Spinal cord (tissue), 10 donors: ENCODE measurements at places on chromosomes 11 and 22. TPM values are rescaled to one million over a fixed set of nuclear protein-coding genes. Genes with fewer than 3 reads are reported as not detected.

DNA sequence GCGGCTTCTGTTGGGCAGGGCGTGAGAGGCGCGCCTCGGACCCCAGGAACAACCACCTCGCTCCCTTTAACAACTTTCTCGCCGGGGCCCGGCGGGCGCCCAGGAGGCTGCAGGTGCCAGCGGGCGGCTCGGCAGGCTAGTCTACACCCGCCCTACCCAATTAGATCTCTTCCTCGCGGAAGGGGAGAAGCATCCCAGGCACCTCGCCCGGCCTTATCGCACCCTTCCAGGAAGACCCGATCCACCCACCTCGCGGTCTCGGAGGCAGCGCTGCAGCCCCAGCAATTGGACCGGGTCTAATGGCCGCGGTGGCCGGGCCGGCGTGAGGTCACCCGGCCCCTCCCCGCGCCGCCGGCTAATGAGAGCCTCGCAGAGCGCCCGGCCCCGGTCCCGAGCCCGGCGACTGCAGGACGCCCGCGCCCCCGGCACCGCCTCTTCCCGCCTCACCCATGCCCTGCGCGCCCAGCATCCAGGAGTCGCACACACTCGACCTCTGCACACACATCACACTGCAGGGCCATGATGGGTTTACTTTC is at the start of gene PLAAT3:
TSS of gene PLAAT3 (minus strand) at position 298 of the 536 bp plus-strand sequence. CDS start 419 bp downstream, outside the sequence.
- H3K4me3 ChIP-seq = peak within 1 kb of the TSS; percentile 72
- H3K27ac ChIP-seq = peak within 1 kb of the TSS; percentile 82
- no peaks in the 10 kb centered on the region for H3K36me3 ChIP-seq
- H3K4me1 ChIP-seq = peaks cover 31% of the 10 kb centered on the region
- no peaks in the 10 kb centered on the region for H3K27me3 ChIP-seq

Gene TREH
- total RNA-seq = not detected

Gene PGM2L1
- total RNA-seq = 20.2 TPM

Gene MS4A6E
- not detected for total RNA-seq

Gene MS4A15
- 0.17 TPM for total RNA-seq

Gene PLAAT4
- 45.3 TPM for total RNA-seq

GRCh38 chr22:41911001-41911611 is 3.8 kb downstream of the SHISA8 start:
- H3K36me3 ChIP-seq = peaks cover 34% of the 10 kb centered on the region
- DNase-seq = no peak
- no peak overlapping the region for H3K4me3 ChIP-seq
- peaks cover 60% of the 10 kb centered on the region for H3K27me3 ChIP-seq
- peaks cover 40% of the 10 kb centered on the region for H3K4me1 ChIP-seq
